ENCODE measurements at places on chromosomes 12 and 14. TPM values are rescaled to one million over a fixed set of nuclear protein-coding genes. Genes with fewer than 3 reads are reported as not detected.

DNA sequence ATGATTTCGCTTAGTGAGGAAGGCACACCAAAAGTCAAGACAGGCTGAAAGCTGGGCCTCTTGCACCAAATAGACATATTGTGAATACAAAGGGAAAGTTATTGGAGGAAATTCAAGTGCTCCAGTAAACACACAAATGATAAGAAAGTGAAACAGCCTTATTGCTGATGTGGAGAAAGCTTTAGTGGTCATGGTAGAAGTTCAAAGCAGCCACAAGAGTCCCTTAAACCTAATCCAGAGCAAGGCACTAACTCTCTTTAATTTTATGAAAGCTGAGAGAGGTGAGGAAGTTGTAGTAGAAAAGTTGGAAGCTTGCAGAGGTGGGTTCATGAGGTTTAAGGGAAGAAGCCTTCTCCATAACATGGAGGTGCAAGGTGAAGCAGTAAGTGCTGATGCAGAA is 988.3 kb downstream of the VRK1 start:
- DNase-seq = no peak

- DNase-seq = peak; percentile 16
These were observed 72.3 kb upstream of the KRAS start for GRCh38 chr12:25322918-25323531.

GRCh38 chr14:75615200-75615599 is 36.8 kb downstream of the FLVCR2 start:
- DNase-seq = no peak

Gene OR6C2
- not detected for total RNA-seq

- DNase-seq = peak; percentile 43
These were observed 405.8 kb downstream of the MED13L start for GRCh38 chr12:115871714-115872113.

- DNase-seq = no peak
These were observed 761 bp upstream of the NDRG2 start for GRCh38 chr14:21025371-21026273.

- DNase-seq = peak; percentile 97
These were observed 17.1 kb downstream of the POMT2 start for GRCh38 chr14:77303417-77304156.

DNA sequence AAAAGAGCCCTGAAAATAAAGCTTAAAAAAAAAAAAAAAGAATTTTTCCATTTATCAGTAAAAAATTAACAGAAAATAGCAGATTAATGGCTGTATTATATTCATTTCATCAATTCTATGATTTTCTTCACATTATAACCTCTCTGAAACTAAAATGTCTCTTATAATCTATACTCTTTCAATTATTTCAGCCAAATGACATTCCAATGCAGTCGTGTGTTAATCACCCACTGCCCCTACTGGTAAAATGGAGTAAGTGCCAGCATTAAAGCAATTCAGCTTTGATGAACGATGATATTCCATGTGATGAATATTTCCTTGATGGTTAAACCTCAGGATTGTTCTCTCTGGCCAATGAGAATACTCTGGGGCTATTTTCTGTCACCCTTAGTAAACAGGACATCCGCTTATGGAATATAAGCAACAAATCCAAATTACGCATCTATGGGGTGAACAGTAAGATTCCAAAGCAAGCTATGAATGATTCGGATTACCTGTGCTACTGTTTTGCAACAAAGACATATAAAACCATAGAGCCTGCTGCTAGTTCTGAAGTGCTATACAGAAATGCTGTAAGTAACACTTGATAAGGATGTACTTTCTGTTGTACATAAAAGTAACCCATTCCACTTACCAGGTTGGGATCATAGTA is 20.3 kb upstream of the SYCP3 start:
- peak; percentile 27 for DNase-seq

- no peak for DNase-seq
These were observed 21.6 kb downstream of the PUS7L start for GRCh38 chr12:43736927-43737440.

- peak; percentile 17 for DNase-seq
These were observed 33.8 kb downstream of the SPTB start for GRCh38 chr14:64845878-64846277.

- DNase-seq = no peak
These were observed 161.4 kb upstream of the ABCD2 start for GRCh38 chr12:39780913-39781446.

Measured in H4 (cell line).